ENCODE measurements at places on chromosomes 4 and X.

DNA sequence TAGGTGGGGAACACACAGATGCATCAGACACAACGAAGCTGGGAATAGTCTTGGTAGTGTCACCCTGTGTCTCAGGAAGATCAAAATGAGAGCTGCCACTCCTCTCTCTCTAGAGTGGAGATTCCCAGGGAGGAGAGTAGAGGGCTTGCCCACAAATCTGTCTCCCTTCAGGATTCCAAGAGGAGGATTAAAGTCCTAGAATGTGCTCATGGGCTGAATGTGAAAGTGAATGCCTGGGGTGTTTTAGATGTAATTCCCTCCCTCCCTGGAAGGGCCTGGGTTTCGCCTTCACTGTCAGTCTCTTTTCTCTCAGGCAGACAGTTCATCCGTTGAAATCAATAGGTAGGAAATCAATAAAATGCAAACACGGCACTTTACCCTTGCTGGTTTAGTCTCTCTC, 282.6 kb upstream of the PPARGC1A start:
- DNase-seq: no peak

GRCh38 chrX:18676050-18676449, 4.1 kb upstream of the RS1 start:
- DNase-seq: no peak

- no peak for DNase-seq
Measured at GRCh38 chr4:38173935-38174518, 213.8 kb downstream of the PTTG2 start.

DNA sequence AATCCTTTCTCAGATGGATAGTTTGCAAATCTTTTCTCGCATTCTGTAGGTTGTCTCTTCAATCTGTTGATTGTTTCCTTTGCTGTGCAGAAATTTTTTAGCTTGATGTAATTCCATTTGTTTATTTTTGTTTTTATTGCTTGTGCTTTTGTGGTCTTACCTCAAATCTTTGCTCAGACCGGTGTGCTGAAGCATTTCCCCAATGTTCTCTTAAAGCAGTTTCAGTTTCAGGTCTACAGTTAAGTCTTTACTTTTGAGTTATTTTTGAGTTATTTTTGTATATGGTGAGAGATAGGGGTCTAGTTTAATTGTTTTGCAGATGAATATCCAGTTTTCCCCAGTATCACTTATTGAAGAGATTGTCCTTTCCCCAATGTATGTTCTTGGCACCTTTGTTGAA, 18.2 kb upstream of the SLC25A14 start:
- no peak for DNase-seq

DNA sequence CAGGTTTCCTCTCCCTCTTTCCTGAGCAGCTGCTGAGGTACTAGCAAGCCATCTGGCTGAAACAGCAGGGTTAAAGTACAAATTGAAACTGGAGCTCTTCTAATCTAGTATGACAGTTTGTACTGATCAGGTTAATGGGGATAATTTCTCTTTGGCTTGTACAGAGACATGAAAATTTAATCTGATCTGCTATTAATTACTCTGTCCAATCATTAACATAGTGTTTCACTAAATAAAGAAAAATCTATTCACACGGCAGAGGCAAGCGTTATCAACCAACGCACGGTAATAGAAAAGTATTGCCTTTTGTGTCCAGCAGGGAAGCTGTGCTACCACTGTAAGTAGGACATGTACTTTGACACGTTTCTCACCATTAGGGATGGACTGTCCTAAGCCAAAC, 71.1 kb downstream of the IGSF1 start:
- no peak for DNase-seq

GRCh38 chr4:42018451-42018850, 28.1 kb downstream of the SLC30A9 start:
- DNase-seq: no peak

- DNase-seq: no peak
Measured at GRCh38 chr4:106615961-106616360, 247.4 kb upstream of the GIMD1 start.

DNA sequence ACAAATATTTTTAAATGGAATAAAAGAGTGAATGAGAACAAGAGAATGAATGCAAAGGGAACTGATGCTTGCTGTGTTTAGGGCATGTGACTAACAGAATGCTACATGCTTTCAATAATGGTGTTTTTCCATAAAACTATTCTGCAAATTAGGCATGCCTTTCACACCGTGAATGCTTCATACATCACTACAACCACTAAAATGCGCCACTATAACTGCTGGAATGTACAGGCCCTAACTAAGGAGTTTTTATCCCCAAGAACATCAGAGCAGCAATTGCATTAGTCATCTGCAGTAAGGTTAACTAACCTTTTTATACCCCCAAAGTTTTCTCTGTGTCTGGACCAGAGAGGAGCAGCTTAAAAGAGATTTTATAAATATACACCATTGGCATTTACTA, 190.4 kb downstream of the ARAP2 start:
- DNase-seq: no peak

DNA sequence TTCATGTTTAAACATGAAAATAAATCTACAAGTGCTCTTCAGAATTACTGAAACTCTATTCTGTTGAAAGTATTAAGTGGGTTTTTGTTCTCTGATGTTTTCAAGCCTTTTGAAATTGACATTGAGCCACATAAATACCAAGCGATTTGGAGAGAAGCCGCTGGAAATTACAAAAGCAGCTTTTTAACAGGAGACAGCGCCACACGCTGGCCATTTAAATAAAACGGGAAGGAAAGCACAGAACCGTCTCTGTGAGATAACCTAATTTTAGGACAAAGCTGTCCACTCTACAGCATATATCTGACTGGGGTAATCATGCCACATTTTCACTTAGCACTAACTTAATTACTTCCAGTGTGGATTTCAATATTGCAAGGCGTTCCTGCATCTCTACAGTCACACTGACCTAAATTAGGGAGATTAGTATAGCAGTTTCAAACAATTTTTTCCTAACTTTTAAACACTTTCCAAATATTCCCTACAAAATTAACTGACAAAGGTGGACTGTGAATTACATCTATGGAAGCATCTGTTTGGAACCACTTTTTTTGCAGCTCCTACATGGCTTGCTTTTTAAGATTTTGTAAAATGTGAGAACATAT, 6.8 kb upstream of the ANOS1 start:
- DNase-seq: no peak

- no peak for DNase-seq
Measured at GRCh38 chrX:54325077-54325476, 32.8 kb downstream of the WNK3 start.

GRCh38 chrX:7184816-7185215, 36.9 kb upstream of the PUDP start:
- DNase-seq: no peak

GRCh38 chr4:104395168-104395614, 99.5 kb downstream of the CXXC4 start:
- DNase-seq: no peak

DNA sequence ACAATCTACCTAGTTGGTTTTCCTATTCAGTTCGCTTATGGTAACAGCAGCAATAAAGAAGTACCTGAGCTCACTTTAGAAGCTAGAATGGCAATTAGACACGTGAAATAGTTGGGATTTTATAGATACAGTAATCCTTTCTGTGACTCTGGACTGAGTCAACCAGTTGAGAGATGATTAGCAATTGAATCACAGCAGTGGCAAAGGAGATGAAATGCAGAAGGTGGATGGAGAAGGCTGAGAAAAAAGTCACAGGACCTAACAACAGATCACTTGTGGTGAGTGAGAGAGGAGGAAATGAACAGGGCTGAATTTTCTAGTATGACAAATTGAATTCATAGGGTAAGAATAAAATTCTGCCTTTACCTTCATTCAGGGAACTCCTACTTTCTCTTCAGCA, 197.1 kb upstream of the MAGEB18 start:
- DNase-seq: no peak

DNA sequence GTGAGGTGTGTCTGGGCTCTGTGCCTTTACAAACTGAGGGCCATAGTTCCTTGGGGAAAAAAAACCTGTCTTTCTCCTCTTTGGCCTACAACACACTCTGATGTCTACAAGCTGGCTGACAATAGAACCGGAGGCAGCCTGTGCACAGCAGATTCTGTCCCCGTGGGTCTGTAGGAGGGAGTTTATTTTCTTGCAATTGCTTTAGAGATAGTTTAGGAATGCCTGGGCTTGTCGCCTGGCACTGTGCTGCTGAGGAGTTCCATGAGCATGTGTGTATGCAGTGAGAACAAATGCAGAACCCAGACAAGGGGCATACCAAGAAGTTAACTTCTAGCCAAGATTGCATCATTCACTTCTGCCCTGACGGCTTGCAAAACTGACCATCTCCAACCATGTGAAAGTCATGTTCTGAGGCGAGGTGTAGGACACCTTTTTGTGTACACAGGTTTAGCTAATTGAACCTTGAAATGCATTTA, 54.1 kb downstream of the CCNI start:
- no peak for DNase-seq

GRCh38 chr4:88060431-88060830, 53.0 kb downstream of the PKD2 start:
- no peak for DNase-seq

DNA sequence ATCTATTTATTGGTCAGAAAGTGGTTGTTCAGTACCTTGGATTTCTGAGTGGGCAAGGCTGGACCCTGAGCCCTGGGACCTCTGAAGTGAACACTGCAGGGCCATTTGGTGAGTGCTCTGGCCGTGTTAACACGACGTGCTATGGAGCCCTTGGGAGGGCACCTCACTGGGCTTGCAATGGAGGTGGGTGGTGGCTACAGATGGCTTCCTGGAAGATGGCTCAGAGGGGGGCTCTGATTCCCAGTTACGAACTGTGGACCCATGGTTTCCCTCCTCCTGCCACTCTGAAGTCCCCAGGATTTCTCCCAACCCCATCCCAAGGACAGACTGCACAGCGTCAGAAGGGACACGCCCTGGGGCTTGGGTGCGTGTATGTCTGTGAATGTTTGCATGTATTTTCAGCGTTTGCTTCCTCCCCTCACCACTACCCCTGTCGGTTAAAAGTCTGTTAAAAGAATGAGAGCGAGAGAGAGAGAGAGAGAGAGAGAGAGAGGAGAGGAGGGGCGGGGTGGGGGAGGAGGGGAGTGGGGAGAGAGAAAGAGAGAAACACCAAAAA, 3.7 kb upstream of the RHOH start:
- DNase-seq: no peak

DNA sequence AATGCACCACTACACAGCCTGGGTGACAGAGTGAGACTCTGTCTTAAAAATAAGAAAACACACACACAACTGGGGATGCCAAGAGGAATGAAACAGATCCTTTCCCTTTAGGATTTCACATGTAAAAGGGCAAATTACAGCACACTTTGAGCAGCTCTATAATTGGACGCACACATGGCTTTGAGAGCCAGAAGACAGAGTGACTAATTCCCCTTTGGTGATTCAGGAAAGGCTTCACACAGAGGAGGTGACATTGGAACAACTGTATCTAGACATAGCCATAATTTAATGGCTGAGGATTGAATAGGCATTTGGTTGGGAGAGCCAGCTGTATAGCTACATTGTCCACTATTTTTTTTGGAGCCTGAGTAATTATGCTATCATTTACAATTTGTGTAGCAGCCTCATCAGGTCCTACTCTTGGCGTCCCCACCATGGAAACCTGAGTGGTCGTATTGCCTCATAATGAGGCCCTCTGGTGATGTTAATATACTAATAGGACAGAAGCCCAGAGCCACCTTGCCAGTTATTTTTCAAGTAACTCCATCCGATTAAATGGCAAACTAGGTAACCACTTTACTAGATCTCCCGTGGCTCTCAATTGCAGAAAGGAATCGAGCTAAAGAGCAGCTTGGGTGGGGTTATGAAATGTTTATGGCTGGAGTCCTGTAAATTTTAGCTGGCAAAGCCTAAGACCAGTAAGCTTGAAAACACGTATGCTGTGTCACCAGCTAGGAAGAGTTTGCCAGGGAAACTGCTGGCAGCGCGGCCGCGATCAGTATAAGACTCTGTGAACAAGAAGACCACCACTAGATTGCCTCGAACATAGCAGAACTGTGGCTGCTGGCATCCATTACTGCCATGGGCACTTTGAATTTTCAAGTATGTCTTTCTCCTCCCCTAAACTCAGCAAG, 8.5 kb upstream of the PPEF1 start:
- no peak for DNase-seq

GRCh38 chrX:53249408-53250042, 24.5 kb upstream of the KDM5C start:
- DNase-seq: no peak

DNA sequence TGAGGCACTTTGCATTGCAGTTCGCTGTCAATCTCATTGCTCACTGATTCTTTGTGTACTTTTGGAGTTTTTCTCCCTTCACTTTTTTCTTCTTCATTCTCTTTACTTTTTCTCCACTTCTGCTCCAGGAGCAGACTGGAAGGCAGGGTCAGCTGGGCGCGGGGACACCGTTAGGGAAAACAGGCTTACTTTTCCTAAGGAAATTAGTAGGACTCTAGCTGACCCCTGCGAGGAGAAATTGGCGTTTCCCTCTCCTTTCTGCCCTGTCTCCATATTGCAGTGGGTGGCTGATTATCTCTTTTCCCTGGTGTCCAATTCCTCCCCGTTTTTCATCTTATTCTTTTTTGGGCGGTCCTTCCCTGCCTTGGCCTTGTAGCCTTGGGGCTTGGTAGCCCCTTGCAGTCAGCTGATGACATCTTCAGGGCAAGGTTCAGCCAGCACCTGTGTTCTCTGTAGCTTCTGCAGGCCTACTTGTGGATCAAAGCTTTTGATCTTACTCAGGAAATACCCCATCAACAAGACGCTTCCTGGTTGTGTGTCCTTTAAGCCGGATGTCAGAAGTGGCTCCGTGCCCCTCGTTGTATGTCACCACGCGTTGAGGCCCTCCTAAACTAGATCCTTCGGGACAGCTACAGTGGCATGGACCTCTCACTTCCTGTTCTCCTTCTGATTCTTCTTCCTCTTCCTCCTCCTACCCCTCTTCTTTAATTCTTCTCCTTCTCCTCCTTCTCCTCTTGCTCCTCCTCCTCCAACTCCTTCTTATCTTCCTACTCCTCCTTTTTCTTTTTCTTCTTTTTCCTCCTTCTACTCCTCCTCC, 36.1 kb downstream of the NBDY start:
- DNase-seq: no peak

- DNase-seq: no peak
Measured at GRCh38 chr4:930827-931193, 1.3 kb downstream of the GAK start.

DNA sequence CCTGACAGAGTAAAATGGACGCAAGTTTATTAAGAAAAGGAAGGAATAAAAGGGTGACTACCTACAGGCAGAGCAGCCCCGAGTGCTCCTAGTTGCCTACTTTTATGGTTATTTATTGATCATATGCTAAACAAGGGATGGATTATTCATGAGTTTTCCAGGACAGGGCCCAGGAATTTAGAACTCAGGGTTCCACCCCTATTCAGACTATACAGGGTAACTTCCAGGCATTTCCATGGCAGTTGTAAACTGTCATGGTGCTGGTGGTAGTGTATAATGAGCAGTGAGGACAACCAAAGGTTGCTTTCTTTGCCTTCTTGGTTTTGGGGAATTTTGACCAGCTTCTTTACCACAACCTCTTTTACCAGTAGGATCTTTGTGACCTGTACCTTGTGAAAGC, 27.7 kb upstream of the CXCL3 start:
- DNase-seq: no peak

DNA sequence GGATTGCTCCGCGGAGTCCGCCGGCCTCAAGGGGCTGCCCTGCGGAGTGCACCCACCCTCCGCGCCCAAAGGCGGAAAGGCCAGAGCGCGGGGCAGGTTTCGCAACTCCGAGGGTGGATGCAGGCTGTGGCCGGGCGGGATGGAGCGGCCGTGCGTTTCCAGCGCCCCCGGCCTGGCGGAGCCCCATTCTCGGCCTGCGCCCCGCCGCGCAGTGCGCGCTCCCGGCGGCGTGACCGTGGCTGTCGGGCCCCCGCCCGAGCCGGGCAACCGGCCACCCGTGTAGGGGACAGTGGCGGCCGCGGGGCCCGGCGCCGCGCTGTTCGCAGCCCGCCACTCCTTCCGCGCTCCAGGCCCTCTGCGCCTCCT, 331 bp downstream of the SETD7 start:
- DNase-seq: no peak

All from stimulated activated CD8-positive, alpha-beta memory T cell treated with anti-CD3 and anti-CD28 coated beads, Interleukin-2, amount 100 ng/mL, for 48 hours (primary cell).